Retina (tissue), 1 donor: ENCODE measurements at places on chromosomes 12 and 14.

GRCh38 chr14:22164616-22165015 lies 424.4 kb downstream of the DAD1 start:
- no peak for DNase-seq

GRCh38 chr12:80184926-80185325 lies 85.6 kb downstream of the OTOGL start:
- DNase-seq: no peak

DNA sequence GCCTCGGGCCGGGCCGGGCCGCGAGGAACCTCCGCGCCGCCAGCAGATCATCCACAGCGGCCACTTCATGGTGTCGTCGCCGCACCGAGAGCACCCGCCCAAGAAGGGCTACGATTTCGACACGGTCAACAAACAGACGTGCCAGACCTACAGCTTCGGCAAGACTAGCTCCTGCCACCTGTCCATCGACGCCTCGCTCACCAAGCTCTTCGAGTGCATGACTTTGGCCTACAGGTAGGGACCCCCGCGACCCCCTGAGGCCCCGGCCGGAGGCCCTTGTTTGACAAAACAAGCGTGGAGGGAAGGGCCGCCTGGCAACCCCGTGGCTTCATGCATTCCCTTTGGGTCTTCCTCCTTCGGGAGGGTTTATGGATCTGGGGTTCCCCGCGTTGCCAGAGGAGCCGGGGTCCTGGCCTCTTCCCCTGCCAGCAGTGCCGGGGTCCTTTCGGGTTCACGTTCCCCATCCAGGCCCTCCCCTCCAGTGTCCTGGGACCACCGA lies 526 bp downstream of the MLXIP start:
- DNase-seq: peak; percentile 71

GRCh38 chr14:74475678-74476077 lies 17.4 kb downstream of the NPC2 start:
- DNase-seq: no peak

DNA sequence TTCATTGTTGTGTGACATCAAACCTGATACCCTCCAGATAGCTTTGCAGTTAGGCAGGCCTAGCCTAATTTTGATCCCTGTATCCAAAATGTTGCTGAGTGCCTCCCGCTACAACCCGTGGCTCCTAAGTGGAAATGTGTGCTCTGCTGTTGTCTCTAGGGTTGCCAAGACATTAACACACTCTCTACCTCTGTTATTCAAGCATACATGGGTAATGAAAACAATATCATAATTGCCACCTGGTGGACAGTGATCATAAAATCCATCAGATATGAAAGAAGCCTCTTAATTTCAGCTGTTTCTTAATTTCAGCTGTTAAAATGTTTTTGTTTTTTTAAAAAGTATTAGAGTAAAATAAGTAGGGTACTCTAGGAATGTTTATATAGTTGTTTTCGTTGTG lies 93.5 kb downstream of the PLEKHA5 start:
- no peak for DNase-seq
